ENCODE measurements at places on chromosomes 4 and X. TPM values are rescaled to one million over a fixed set of nuclear protein-coding genes. Genes with fewer than 3 reads are reported as not detected.

- no peak for DNase-seq
Measured at GRCh38 chr4:8838961-8839431, 32.6 kb downstream of the HMX1 start.

DNA sequence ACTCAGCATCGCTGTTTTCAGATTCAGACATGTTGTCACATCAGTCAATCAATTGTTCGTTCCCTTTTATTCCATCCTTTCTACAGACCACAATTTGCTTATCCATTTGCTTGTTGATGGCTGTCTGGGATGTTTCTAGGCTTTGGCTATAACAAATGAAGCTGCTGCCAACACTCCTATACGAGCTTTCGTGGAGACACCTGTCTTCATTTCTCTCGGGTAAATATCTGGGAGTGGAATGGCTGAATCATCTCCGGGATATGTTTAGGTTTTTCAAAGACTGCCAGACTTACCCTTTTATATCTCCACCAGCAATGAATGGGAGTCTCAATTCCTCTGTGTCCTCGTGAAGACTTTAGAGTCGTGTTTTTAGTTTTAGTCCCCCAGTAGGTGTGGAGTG lies 118.9 kb downstream of the SORCS2 start:
- no peak for DNase-seq

GRCh38 chrX:10103023-10103422 lies 53.8 kb upstream of the CLCN4 start:
- no peak for DNase-seq

GRCh38 chr4:80016506-80016905 lies 56.5 kb downstream of the ANTXR2 start:
- DNase-seq: no peak

GRCh38 chrX:136783159-136783558 lies 2.4 kb upstream of the ARHGEF6 start:
- DNase-seq: no peak

DNA sequence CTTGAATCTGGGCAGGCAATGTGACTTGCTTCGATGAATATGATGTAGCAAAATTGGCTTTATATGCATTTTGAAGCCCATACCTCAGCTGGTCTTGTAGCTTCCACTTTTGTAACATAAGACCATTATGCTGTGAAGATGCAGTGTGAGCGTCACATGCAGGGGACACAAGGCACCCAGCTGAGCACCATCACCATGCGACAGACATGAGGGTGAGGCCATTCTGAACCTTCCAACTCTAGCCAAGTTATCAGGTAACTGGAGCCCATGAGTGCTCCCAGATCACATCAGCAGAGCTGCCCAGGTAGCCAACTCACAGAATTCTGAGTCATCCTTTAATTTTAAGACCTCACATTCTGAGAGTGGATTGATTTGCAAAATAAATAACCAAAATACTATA lies 705.9 kb downstream of the FSTL5 start:
- no peak for DNase-seq

Gene FAM193A
- total RNA-seq: 12.9 TPM

Gene STOX2
- total RNA-seq: 7.3 TPM
